ENCODE measurements at places on chromosomes 2 and 18.

GRCh38 chr18:9545029-9545428 lies 69.3 kb downstream of the PPP4R1 start:
- no peak for DNase-seq

- DNase-seq, result no peak
These were observed 65.1 kb upstream of the CTLA4 start for GRCh38 chr2:203802342-203803052.

- DNase-seq, result no peak
These were observed 262.8 kb downstream of the ZEB2 start for GRCh38 chr2:144256996-144257707.

GRCh38 chr2:237218756-237219155 lies 133.1 kb downstream of the COPS8 start:
- peak; percentile 69 for DNase-seq

- DNase-seq, result peak; percentile 50
These were observed 89.7 kb downstream of the NPAS2 start for GRCh38 chr2:100909534-100910081.

GRCh38 chr2:239715202-239715601 lies 309.9 kb downstream of the NDUFA10 start:
- no peak for DNase-seq

- no peak for DNase-seq
These were observed 18.1 kb downstream of the GPC1 start for GRCh38 chr2:240453461-240454105.

DNA sequence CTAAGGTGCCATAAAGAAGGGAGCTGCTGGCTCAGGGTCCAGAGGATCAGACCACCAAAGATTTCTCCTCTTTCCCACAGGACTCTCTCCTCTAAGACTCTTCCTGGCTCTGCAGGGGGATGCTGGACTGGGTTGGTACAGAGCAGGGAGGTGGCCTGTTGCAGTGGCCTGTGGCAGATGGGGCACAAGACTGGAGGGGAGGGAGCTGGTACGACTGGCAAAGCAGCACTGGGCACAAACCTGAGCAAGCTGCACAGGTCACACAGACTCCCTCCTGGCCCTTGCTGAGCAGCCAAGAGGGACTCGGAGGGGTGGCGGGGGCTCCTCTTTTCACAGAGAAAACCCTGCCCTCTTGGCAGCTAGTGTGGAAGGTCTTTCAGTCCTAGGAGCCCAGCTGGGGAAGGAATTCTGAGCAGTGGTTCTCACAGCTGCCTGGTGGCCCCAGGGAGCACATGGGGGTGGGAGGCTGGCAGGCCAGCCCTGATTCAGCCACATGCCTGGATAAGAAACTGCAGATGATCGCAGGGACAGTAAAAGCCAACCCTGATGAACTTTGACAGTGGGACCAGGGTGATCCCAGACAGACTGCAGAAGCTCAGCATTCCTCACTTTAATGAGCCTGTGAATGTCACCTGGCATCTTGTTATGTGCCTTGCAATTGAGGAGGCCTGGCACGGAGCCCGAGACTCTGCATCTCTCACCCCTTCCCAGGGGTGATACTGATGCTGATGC lies 32.5 kb upstream of the ACAA2 start:
- peak; percentile 90 for DNase-seq

Measured in tongue (tissue), 3 donors.